ENCODE measurements at places on chromosomes 6 and 20.

GRCh38 chr6:127484212-127484863 is 25.1 kb upstream of the KIAA0408 start:
- DNase-seq: peak; percentile 70

- peak; percentile 80 for DNase-seq
Observed at GRCh38 chr6:31087494-31088089, 24.8 kb downstream of the C6orf15 start.

- DNase-seq: no peak
Observed at GRCh38 chr6:73690056-73690455, 5.9 kb upstream of the CD109 start.

GRCh38 chr20:37986044-37986858 is 47.0 kb downstream of the TTI1 start:
- no peak for DNase-seq

DNA sequence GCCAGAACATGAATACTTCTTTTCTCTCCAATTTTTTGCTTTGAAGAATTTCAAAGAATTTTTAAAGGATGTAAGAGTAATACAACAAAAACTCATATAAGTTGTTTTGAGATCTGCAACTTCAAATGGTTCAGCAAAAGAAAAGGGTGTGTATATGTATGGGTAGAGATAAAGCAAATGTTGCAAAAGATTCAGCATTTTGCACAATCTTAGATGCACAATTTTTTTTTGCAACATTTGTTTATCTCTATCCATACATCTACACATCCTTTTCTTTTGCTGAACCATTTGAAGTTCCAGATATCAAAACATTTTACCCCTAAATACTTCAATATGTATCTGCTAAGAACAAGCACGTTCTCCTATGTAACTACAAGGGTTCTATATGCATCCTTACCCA is 47.4 kb upstream of the FAM83C start:
- no peak for DNase-seq

DNA sequence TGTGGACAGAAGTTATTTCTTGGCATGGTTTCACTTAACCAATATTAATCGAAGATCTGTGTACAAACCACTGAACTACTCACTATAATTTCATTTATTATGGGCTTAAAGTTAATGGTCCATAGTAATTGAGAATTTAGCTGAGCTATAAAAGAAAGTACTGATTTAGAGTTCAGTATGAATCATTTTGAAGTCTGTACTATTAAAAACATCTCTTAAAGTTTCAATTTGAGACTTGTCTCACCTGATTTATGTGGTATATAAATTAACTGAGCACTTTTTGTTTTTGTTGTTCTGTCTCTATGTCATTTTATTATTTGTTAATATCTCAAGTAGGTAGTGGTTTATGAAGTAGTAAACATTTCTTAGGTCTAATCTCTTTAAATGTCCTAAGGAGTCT is 24.9 kb downstream of the KPNA5 start:
- DNase-seq: no peak

DNA sequence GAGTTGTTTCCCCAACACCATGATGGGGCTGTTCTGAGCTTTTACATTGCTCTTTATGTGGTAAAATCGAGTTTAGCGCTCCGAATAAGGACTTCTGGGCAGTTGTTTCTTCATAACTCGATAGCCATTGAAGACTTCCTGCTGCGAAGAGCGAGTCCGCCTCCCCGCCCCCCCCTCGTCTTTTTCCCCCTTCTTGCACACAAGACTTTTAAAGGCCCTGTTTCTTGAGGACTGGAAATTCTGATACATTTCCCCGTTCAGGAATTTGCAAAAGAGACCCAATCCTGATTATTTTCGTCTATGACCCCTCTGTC is 1.5 kb upstream of the CITED2 start:
- no peak for DNase-seq

DNA sequence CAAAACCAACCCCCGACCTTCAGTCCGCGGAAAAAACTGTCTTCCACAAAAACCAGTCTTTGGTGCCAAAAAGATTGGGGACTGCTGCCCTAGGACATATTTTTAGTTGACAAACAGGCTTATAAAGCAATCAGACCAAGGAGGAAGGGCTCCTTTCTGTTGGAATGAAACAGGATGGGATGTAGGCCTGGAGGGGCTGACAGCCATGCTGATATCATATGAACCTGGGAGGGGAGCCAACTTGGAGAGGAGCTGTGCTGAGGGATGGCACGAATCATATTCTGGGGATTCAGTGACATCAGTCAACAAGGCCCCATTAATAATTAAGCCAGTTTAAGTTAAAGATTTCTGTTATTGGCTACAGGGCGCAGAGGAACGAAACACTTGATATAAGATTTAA is 225.4 kb upstream of the TSHZ2 start:
- DNase-seq: no peak

DNA sequence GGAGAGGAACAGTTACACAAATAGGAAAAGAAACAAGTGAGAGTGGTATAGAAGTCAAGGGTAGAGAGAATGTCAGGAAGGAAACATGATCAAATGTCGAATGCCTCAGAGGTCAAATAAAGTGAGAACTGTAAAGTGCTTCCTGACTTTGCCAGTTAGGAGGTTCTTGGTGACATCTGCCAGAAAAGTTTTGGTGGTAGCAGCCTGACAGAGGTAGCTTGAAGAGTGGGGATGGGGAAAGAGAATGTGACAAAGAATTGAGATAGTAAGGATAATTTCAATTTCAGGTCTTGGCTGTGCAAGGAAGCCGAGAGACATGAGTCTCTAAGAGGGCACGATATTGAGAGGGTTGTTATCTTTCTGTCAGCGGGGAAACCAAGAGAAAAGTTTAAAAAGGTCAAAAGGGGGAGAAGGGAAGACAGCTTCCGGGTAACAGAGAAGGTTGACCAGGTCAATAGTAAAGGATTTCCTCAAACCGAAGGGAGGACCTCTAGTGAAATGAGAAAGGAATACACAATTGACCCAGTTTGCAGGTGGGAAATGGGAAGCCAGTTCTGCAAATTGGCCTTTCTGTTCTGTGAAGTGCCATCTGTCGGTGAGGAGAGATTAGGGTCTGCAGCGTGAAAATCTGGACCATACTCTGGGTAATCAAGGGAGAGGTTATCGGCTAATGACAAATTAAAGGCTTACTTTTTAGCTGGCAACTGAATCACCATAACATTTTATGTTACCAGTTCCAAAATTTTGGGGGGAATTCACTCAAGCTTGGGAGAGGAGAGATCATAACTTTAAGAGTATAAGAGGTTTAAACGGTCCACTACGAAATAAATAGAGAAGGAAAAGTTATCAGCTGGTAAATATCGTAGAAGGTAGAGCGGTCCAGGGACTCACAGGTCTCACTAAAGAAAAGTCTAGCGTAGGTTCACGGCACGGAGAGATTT is 973 bp upstream of the BRD2 start:
- DNase-seq: peak; percentile 66

GRCh38 chr20:60957621-60958020 is 294.4 kb upstream of the CDH4 start:
- DNase-seq: no peak

DNA sequence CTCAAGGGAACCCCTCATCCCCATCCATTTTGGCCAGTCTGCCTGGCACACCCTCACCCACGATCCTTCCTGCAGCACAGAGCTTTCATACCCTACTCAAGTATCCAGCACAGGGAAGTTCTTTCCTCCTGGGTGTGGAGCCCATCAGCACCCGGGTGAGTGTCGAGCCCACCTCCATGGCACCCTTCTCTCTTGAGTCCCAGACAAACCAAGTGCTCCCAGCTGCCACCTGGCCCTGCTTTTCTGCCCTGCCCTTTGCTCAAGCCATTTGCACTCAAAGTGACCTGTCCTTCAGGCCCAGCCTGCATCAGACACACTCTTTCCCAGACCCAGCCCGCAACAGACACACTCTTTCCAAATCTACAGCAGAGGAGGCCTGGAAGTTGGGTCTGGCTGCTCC is 257.2 kb downstream of the DLL1 start:
- DNase-seq: no peak

- DNase-seq: peak; percentile 74
Observed at GRCh38 chr20:35269055-35269781, 8.7 kb downstream of the MMP24OS start.

- no peak for DNase-seq
Observed at GRCh38 chr6:138544501-138544900, 45.2 kb upstream of the NHSL1 start.

DNA sequence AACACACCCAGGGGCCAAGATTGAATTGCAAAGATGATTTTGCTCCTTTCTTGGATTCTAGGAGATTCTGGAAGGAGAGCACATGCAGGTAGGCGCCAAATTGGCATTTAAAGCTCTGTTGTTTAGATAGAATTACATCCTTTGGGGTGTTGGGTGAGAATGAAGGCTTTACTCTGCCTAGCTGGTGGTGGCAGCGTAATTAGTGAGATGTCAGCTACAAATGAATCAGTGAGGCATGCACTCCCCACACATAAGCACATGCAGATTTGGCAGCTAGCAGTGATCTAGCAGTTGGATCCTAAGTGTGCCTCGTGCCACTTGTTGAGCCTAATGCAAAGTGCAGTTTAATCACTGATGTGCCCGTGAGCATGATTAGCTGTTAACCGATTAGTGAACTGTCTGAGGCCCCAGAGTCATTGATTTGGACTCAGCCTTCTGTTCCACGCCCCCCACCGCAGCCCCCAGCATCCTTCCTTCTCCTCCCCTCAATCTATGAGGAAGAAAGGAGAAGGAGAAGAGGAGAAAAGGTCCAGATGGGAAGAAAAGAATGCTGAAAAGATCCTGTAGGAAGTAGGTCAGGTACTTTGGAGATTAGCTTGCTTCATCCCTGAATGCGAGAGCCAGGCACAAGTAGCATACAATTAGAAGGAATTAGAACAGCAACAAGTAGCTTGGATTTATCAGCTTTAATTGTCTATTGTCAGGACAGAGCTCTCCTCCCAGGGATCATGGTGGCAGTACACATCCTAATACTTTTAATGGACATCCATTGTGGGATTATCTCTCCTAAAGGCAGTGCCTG is 6.0 kb upstream of the PRDM1 start:
- no peak for DNase-seq

- DNase-seq: no peak
Observed at GRCh38 chr6:105429676-105430075, 26.8 kb upstream of the PREP start.

GRCh38 chr6:138865480-138866109 is 69.7 kb downstream of the ECT2L start:
- no peak for DNase-seq

GRCh38 chr20:831251-831650 is 2.3 kb upstream of the FAM110A start:
- DNase-seq: no peak

DNA sequence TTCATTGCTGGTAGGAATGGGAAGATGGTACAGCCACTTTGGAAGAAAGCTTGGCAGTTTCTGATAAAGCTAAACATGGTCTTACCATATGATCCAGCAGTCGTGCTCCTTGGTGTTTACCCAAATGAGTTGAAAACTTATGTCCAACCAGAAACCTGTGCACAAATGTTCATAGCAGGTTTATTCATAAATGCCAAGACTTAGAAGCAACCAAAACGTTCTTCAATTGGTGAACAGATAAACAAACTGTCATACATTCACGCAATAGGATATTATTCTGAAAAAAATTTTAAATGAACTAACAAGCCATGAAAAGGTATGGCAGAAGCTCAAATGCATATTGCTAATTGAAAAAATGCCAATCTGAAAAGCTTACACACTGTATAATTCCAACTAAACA is 117.1 kb downstream of the LINC00237 start:
- DNase-seq: no peak

All from HAP-1 (cell line).